ENCODE measurements at places on chromosomes 1 and 21. TPM values are rescaled to one million over a fixed set of nuclear protein-coding genes. Genes with fewer than 3 reads are reported as not detected.

C1QC gene
- total RNA-seq = not detected

DNA sequence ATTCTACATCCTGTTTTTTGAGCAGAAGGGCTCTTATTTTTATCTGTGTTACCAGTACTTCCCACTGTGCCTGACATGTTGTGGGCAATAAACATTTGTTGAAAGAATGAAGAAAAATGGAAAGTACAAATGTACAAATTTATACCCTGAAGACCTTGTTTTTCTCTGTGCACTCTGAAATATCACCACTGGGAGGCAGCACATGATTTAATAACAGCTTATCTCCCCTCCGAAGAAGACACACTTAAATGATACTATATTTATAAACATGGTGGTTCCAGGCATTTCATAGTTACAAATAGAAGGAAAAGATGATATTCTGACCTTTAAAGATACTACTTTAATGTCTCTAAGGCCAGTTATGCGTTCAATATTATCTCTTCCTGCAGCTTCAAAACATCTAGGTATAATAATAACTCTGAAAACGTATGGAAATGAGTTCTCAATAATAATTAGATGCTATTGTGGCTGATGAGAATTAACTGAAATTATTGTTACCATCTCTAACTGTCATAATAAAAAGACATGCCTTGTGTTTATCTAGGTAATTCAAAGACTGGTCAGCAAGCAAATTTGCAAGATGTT is 12.8 kb downstream of the DYNLT5 start:
- no peak for DNase-seq

DNA sequence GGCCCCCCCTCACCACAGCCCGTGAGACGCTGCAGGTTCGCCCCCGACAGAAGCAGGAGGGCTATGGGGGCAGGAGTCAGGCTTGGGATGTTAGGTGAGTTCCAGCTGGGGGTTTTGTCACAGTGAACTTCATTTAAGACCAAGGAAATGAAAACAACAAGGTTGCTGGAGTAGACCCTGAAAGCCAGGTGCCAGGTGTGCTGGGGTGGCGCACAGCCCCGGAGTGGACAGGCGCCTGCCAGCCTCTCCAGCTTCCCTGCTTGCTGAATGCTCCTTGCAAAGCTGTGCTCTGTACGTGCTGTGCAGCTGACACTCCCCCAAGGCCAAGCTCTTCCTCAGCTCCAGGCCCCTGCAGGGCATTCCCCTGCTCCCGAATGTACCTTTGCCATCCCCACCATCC is 102.4 kb downstream of the PGBD5 start:
- no peak for DNase-seq

DNA sequence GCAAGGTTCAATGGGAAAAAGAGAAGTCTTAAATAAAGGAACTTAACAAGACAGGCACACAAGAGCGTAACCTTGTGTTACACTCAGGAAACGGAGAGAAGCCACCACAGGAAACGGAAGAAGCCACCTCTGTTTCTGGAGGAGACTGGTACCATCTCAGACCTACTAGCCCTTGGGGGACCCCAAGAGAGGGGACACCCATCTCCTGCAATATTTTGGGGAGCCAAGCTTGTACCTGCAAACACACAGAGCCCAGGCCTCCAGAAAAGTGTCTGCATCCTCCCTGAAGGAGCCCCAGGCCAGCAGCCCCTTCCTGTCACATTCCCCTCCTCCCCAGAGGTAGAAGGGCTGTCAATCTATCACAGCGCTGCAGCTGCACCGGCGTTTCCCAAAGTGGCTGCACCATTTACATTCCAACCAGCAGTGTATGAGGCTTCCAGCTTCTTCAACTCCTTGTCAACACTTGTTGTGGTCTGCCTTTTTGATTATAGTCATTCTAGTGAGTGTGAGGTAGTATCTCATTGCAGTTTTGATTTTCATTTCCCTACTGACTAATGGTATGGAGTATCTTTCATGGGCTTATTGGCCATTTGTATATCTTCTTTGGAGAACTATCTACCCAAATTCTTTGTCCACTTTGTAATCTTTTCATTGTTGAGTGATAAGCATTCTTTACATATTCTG is 23.0 kb upstream of the PADI1 start:
- DNase-seq = no peak

- no peak for DNase-seq
These were observed 38.6 kb downstream of the NSL1 start for GRCh38 chr1:212752934-212753497.

DNA sequence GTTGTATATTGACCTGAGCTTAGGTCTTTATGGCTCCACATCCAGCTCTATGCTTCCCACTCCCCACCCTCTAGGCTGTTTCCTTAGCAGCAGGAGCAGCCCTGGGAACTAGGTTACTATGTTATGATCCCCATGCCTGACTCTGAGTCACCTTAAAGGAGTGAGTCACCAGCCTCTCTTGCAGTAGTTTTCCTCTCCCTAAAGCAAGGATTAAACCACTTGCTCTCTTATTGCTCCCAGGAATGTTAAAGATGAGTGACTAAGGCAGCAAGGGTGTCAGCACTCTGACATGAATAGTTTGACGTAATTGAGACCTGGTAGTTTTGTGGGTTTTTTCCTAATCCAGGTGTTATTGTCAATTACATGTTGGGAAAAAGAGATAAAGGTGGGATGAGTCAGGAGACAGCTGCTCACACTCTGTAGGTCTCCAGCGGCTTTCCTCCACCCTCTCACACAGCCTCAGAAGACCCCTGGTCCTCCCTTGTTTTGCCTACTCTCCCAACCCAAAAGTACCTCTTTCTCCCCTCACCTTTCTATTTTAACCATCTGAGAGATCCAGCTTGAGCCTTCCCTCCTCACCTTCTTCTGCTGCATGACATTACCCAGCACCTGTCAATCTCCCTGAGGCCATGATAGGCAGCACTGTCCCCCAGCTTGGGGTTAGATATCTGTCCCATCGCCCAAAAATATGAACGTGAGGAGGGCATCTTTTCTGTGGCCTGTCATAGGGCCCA is 369.1 kb upstream of the VAMP3 start:
- no peak for DNase-seq

Data from activated B cell treated with CpG ODN at 0.5 μM for 24 hours (primary cell).